ENCODE measurements at places on chromosomes 3 and 15.

DNA sequence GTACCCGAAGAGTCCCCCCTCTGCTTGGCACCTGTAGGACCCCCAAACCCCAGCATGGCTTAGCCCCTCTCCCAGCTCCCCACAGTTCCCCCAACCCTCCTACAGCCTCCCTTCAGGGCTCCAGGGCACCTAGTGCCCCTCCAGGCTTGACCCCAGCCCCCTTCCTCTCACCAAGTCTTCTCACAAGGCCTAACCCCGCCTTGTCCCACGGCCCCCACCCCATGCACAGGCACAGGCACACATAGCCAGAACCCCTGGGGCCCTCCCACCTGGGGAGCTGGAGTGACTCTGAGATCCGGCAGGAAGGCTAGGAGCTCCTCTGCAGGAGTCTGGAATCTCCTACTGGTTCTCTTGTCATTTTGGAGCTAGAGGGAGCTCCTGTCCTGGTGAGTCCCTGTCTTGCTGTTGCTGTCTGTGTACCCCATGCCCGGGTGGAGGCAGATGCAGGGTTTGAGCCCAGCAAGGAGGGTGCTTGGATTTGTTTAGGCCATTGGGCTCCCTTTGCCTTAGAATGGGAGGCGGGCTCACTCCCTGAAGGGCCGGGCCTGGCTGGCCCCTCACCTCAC, 39.6 kb downstream of the KLF13 start:
- no peak for DNase-seq

- no peak for DNase-seq
These were observed 12.4 kb downstream of the LAMP3 start for GRCh38 chr3:183149915-183150750.

DNA sequence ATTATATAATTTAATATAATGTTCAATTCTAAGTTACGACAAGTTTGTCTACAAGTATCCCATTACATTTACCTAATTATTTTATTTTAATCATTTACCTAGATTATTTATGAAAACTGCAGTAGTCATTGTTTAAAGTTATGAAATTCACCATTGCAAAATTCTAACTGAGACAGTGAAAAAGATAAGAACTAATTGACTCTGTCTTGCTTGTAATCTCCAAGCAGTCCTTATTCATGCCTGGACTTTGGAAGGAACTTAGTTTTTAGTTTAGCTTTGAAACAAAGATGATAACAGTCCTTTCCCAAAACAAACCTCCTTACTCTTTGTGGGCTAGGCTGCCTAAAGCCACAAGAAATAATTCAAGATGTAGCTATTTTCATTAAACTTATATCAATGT, 165.0 kb downstream of the SUCNR1 start:
- no peak for DNase-seq

- no peak for DNase-seq
These were observed 46.1 kb downstream of the SMAD6 start for GRCh38 chr15:66747886-66748707.

- no peak for DNase-seq
These were observed 58.3 kb upstream of the CFAP20DC start for GRCh38 chr3:59107856-59108815.

- DNase-seq = no peak
These were observed 182.7 kb upstream of the DCBLD2 start for GRCh38 chr3:99084156-99084555.

DNA sequence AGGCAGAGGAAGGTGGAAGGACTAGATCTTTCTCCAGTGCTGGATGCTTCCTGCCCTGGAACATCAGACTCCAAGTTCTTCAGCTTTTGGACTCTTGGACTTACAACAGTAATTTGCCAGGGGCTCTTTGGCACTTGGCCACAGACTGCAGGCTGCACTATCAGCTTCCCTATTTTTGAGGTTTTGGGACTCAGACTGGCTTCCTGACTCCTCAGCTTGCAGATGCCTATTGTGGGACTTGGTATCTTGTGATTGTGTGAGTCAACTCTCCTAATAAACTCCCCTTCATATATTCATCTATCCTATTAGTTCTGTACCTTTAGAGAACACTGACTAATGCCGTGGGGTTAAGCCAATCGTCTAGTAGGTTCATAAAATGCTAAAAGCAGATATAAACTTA, 8.8 kb upstream of the B3GNT5 start:
- DNase-seq = no peak

- no peak for DNase-seq
These were observed 124.4 kb upstream of the LIPC start for GRCh38 chr15:58307313-58307961.

- DNase-seq = no peak
These were observed 123.9 kb downstream of the FOXB1 start for GRCh38 chr15:60128000-60128376.

GRCh38 chr3:153097213-153097612, 64.8 kb upstream of the RAP2B start:
- DNase-seq = no peak

DNA sequence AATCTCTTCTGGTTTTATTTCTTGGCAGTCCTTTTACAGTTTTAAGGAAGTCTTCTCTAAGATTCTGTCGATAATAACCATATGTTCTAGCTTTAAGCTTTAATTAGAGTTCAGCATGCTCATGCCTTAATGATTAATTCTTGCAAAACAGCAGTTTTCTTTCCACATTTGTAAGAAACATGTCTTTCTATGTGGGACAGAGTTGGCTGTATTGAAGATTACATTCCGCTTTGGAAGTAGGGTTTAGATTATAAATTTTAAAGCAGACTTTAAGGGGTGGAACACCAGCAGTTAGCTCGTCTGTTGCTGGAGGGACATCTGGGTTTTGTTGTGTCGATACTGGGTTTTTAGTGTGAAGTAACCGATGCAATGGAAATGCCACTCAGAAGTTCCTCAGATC, 35.3 kb downstream of the SQOR start:
- DNase-seq = no peak

All from T-helper 22 cell (primary cell).